CD4-positive, alpha-beta T cell treated with Interleukin-17A for 1 hour (primary cell): ENCODE measurements at places on chromosomes 5 and 9.

DNA sequence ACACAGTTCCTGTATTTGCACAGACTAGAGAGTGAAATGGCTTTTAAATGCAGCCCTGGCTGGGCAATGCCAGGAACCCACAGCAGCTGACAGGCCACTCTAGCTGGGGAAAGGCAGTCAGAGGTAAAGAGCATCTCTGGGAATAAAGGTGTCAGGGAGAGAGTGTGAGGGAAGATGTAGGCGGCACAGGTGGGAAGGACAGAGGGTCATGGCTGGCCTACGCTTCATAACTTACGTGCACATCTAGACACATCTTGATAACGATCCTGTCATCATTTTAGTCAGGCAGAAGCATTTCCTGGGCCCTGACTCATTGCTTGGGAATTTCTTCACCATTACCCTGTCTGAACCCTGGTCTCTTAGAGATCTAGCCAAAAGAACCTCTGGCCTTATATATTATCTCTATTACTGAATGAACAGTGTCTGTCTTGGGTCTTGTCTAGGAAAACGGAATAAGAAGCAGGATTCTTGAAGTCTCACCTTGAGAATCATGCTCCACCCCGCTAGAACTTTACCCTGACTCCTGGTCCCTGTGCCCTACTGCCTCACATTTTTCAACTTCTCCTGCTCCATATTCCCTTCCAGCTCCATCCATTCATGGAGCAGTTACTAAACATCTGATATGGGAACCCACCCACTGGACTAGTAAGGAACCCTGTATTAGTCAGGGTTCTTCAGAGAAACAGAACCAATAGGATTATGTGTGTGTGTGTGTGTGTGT is 106.4 kb upstream of the ELL2 start:
- no peak for DNase-seq

DNA sequence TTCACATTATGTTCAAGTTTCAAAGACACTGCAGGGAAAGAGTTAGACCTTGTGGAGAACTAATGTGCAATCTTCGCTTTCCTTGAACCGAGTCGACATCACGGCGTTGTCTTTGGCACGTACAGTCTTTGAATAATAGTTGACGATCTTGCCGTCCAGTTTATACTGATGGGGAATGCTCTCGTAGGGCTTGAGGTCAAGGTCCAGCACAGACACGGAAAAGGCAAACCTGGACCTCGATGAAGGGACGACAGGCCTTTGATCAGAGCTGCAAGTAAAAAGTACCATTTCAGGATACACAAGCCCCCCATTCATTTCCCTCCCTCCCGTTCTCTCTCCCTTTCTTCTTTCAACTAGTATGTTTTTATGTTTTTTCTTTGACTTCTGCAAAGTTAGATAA is 54.1 kb downstream of the IPPK start:
- no peak for DNase-seq

DNA sequence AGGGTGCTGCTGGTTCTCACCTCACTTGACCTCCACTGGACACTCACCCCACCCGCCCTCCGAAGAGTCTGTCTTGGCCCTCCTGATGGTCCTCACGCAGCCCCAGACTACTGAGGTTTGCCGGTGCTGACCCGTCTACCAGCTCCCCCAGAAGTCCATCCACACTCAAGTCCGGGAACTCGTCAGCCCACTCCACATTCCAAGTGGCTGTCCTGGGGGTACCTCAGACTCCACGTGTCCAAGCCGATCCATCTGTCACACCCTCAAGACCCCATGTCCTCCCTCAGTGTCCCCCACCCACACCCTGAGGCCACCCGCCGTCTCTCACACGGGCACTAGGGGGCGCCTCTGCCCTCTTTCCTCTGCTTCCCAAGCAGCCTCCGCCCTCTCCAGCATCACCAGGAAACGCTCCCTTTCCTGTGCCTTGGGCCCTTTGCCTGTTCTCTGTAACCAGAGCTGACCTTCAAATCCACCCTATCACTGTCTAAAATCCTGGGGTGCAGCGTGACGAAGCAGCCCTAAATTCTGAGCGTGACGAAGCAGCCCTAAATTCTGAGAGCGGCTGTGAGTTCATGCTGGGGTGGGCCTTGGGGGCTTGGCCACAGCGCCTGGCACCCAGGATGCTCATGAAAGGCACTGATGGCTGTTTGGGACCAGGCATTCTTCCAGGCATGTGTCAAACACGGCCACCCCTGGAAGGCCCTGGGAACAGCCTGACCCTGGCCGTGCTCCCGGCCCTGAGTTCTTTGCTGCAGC is 95.7 kb downstream of the KCNT1 start:
- no peak for DNase-seq

DNA sequence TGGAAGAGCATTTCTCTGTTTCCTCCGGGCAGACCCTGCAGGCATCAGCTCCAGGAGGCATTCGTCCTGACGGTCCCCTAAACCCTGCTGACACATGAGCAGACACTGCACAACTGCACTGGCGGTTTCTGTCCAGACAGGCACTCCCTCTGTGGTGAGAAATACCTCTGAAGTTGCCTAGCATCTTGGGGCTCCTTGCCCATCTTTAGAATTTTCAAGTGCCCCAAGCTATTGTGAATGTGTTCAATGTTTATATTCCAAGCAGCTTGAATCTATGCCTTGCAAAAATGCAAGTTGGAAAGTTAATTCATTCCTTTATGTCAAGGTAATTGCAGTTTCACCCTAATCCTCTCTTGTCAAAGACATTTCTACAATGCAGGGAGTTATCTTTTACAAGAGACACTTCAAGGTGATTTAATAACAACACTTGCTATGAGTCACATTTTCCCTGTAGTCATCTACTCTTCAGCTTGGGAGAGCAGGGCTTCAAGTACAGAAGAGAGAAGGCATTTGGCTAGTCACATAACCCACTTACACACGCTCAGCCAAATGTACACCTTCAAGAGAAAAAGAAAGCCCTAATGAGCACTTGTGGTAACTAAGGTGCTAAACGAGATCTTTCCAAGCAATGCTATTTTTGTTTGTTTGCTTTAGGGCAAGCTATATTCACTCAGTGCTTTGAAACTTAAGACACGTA is 302.5 kb downstream of the MLLT3 start:
- peak; percentile 28 for DNase-seq

DNA sequence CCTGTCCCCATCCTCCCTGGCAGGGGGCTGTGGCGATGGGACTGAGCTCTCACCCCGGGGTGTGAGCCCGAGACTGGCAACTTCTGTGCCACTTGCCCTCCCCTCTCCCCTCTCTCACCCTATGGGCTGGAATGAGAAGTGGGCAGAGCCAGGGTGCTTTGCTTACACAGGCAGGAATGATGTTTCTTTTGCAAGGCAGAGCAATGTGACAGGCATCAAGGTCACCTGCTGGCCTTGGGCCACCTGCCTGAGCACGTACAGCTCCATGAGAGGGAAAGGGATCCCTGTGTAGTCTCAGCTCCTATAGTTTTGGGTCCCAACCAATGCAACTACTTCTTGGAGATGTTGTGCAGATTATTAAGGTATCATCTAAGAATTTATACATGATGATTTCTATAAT is 252.8 kb upstream of the DAP start:
- DNase-seq, result no peak

GRCh38 chr5:15538516-15538915 is 38.5 kb downstream of the FBXL7 start:
- DNase-seq, result no peak

DNA sequence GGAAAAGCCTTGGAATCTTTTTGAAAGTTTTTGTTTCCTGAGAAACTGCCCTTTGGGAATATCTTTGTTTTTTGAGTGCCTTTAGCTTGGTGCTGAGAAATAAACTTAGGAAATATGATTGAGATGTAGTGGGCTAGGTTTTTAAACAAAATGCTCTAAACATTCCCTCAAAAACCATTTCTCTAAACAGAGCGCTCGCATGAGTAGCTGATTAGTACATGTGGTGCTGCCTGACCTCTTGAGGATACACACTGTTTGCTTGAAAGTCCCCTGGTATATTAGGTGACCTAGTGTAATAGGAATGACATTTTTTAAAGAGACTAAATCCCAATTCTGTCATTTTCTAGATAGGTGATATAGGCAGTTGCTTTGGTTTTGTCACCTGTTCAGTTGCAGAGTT is 132.3 kb downstream of the ADAMTSL1 start:
- no peak for DNase-seq

DNA sequence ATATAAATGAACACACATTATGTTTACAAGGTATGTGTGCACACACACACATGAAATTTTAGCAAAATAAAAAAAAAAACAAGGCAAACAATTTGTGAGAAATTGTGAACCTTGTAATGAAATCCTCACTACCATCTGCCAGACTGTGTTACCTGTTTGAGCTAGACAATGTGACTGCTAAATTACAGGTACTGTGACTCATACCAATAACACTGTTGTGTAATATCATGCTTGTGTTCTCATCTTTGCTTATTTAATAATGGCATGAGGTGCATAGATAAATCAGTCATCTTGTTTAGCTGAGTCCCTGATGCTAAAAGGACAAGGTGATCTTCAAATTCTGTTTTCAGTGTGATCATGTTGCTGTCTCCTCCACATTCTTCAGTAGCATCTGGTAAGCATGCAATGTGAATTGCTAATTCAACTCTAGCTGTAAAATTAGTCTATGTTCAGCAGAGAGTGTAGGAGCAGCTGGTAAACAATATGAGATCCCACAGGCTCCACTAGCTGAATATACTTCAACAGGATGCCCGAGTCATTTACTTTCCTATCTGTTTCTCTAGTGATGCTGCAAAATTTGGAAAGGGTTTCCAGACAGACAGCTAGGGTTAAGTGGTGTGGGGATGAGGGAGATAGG is 966.3 kb upstream of the C9orf72 start:
- DNase-seq, result no peak

- no peak for DNase-seq
Measured at GRCh38 chr9:95923794-95924193, 48.3 kb downstream of the ERCC6L2 start.

- DNase-seq, result no peak
Measured at GRCh38 chr5:87116825-87117512, 150.7 kb upstream of the RASA1 start.

DNA sequence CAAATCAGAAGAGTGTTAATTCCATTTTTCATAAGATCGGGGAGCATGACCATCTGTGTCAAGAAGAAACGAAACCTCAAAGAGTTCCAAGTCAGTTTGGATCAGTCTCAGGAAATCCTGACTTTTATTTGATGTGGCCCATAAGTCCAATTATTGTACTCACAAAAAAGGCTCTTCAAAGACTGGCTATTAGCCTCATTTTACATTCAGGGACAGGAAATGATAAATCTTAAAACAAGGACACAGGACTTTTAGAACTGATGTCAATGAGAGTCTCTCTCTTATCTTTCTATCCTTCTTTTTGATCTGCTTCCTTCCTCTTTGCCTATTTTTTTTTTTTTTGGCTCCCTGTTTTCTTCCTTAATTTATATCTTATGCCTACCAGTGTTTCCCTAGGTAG is 43.7 kb upstream of the SHOC1 start:
- no peak for DNase-seq

GRCh38 chr5:180829726-180830125 is 27.1 kb upstream of the MGAT1 start:
- no peak for DNase-seq

DNA sequence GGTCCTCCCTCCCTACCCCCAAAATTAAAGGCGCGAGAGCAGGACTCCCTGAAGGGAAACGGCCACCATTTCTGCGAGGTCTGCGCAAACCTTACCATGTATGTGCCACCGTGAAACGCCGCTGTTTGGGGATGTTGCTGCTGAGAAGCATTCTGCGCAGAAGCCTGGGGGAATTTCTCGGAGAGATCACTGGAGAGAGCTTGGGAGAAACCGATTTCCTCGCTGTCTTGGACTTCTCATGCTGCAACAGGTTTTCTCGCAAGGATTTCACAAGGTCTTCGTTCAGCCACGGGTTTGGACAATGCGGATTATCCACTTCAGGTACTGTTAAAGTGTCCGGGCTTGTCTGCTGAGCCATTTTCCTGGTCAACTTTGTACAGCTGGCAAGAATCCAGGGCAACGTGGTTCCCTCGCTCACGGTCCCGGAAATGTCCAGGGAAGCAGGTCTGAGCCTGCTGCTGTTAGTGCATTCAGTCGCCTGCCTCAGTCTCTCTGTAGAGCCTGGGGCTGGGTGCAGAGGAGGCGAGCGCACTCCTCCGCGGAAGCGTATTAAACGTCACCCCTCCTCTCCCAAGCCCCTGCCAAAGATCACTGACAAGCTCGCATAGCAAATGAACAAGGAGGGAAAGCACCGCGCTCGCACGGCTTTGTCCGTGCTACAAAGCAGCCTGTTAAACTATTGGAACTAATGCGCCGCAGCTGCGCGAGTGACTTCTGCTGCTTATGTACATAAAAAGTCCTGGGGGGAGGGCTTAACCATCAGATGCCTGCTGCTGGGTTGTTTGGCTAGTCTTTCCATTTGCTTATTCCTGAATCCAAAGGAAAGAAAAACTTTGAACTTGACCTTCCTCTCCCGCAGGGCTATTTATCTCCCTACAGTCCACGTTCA is 125.1 kb downstream of the PDE4D start:
- DNase-seq, result peak; percentile 13

- no peak for DNase-seq
Measured at GRCh38 chr5:168192120-168192519, 99.3 kb upstream of the WWC1 start.

DNA sequence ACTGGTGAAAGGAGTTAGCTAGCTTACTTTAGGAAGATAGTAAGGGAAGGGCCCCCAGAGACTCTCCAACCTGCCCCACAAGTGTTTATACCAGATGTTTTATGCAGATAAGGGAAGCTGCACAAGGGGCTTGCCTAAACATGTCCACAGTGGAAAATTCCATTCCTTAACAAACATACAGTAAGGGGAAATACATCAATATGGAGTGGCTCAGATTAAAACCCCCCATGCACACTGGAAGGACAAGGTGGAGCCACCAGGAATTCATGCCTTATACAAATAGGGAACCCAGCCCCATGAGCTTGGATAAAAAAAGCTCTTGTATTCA is 106.3 kb upstream of the GPBP1 start:
- DNase-seq, result no peak

DNA sequence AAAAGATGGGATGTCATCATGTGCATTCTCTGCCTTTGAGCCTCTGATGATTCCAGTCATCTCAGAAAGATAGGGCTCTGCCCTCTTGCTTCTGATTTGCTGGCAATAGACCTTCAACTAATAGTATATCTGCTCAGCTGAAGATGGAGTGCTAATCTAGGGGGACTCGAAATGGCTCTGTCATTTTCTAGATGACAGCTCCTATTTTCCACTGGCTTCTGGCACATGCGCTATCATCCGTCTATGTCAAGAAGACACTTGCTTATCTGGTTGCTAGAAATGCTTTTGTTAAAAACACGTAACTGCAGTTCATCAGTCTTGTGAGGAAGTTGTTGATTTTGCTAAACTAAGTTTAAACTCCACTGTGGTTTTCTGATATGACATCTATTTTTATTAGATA is 265.5 kb upstream of the ZNF608 start:
- DNase-seq, result no peak

DNA sequence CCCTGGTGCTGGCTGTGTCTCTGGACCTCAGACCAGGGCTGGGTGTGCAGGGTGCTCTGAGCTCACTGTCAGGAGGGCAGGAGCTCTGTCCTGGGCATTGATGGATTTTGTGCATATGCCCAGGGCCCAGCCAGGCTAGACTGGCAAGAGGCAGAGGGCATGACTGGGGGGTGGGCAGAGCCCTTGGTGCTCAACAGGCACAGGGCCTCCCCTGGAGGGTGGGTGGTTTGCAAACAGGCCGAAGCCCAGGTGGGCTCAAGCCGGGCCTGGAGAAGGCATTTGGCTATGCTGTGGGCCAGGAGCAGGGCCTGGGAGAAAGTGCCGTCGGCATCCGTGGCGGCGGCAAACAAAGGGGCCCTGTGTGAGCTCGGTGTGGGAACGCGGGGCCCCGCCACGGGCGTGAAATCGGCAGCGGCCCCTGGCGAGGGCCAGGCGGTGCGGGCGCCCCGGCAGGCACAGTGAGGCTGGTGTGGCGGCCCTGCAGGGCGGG is 1.9 kb upstream of the NRARP start:
- DNase-seq, result no peak

GRCh38 chr5:148224117-148224742 is 14.1 kb upstream of the MARCOL start:
- no peak for DNase-seq
